Endodermal cell (in vitro differentiated cells): ENCODE measurements at places on chromosomes 2 and 18. TPM values are rescaled to one million over a fixed set of nuclear protein-coding genes. Genes with fewer than 3 reads are reported as not detected.

DNA sequence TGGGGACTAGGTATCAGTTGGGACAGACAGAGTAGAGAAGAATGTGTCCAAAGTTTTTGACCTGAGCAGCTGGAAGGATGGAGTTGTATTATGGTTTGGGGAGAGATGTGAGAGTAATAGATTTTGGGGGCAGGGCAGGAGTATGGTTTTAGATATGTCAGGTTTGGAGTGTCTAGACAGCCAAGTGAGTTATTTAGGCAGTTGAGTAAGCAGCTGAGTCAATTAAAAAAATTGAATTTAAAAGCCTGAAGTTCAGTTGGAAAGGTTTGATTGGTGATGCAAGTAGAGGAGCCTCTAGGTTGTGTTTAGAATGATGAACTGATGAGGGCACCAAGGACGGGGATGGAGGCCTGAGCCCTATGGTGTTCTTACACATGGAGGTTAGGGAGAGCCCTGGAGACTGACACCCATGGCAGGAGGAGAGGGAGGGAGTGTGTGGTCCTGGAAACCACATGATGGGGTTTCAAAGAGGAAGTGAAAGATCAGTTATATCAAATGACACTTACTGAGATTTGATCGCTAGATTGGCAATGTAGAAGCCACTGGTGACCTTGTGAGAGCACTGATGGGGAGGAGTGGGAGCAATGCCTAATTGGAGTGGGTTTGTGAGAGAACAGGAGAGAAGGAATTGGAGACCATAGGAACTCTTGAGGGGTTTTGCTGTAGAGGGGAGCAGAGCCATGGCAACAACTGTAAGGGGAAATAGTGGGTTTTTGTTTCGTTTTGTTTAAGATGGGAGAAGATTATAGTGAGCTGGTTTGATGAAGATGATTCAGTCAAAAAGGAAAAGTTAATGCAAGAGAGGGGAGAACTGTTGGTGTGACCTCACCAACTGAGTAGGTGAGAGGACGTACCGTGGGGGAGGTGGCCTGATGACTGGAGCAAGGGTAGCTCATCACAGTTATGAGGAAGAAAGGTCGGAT lies 10.3 kb downstream of the ITGA6 start:
- no peaks in the 10 kb centered on the region for H3K36me3 ChIP-seq
- H3K4me3 ChIP-seq: no peak overlapping the region
- peaks cover 23% of the 10 kb centered on the region for H3K4me1 ChIP-seq
- DNase-seq: no peak

GRCh38 chr2:165057308-165057707 lies 102.0 kb upstream of the SLC38A11 start:
- H3K4me1 ChIP-seq: no peaks in the 10 kb centered on the region
- no peak overlapping the region for H3K27ac ChIP-seq
- no peaks in the 10 kb centered on the region for H3K27me3 ChIP-seq
- no peaks in the 10 kb centered on the region for H3K36me3 ChIP-seq

- H3K27me3 ChIP-seq: no peaks in the 10 kb centered on the region
- no peaks in the 10 kb centered on the region for H3K36me3 ChIP-seq
- H3K4me1 ChIP-seq: peaks cover 1% of the 10 kb centered on the region
- H3K4me3 ChIP-seq: no peak overlapping the region
- DNase-seq: no peak
Measured at GRCh38 chr18:3114026-3114425, 101.1 kb upstream of the LPIN2 start.

DNA sequence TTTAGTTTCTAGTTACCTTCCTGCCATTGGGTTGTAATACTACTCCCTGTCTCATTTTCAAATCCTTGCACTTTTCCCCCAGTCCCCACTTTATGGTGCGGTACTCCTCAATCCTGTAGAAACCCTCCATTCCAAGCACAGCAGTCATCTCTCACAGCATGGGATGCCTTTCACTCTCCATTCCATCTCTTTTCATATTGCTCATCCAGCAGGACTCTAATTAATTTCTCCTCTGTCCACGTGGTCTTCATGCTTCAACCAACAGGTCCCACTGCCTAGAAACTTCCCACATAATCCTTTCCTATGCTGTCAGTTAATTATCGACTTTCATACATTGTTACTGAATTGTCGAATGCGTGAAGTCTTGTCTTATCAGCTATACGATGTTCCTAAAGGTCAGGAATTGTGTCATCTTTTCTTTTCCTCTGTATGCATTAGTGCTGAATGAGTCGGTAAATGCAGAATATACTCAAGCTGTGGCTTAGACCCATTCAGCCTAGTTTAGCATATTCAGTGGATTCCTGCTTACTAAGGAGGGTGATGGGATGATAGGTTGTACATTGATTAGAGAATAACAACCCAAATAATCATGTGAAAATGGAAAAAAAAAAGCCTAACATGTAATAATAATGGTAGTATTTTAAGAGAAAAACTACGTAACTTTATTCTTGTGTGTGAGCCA lies 89.7 kb downstream of the CRIM1 start:
- peaks cover 91% of the 10 kb centered on the region for H3K36me3 ChIP-seq
- peaks cover 15% of the 10 kb centered on the region for H3K4me1 ChIP-seq

DNA sequence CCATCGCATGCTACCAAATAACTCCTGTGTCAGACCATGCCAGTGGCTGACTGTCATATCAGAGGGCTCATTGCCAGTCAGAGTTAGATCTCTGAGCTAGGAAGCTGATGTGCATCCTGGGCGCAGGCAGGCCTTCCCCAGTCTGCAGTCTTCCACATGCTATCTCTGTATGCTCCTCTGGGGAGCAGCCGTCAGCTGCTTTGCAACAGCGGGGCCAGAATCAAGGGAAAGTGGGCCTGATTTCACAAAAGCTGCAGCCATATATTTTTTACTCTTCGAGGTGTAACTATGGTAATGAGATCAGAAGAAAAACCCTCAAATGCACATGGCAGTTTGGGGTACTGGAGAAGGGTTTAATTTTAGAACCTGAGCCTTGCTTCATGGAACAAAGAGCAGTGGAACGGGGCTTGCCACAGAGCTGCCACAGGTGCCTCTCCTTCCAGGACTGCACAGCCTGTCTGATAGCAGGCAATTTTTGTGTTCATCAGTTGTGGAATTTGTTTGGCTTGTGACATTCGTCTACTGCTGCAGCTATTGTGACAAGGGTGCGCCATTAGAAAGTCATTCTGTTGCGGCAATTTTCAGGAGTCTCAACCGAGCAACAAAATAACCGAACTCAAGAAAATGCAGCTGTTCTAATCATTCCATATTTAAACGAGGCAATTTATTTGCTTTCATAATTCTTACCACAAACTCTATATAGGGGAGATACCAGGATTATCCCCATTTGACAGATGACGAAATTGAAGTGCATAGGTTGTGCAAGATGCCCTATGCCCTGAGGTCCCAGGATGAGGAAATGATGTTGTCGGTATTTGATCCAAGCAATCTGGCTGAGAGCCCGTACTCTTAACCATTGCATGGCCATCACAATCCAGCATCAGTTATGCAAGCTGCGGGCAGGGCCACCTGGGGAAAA lies 109.6 kb upstream of the CYRIA start:
- no peak overlapping the region for H3K4me3 ChIP-seq
- no peaks in the 10 kb centered on the region for H3K36me3 ChIP-seq
- H3K27ac ChIP-seq: no peak overlapping the region
- no peaks in the 10 kb centered on the region for H3K4me1 ChIP-seq

DNA sequence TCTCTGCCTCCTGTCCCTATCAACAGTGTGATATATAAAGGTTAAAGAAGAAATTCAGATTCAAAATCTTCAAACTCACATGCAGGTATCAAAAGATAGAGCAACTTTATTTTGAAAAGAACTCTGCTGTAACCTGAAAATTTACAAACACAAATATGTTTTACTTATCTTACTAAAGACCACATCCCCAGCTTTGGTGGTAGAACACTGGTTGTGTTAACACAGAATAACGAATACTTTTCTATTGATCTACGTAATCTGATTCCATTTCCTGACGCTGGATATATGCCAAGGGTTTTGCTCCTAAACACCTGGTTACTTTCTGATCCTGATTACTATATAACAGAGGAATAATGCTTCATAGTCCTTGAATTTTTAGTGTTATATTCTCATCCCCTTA lies 23.1 kb upstream of the SLC39A10 start:
- no peak overlapping the region for H3K27ac ChIP-seq
- no peaks in the 10 kb centered on the region for H3K36me3 ChIP-seq
- no peak overlapping the region for H3K4me3 ChIP-seq
- DNase-seq: no peak

DNA sequence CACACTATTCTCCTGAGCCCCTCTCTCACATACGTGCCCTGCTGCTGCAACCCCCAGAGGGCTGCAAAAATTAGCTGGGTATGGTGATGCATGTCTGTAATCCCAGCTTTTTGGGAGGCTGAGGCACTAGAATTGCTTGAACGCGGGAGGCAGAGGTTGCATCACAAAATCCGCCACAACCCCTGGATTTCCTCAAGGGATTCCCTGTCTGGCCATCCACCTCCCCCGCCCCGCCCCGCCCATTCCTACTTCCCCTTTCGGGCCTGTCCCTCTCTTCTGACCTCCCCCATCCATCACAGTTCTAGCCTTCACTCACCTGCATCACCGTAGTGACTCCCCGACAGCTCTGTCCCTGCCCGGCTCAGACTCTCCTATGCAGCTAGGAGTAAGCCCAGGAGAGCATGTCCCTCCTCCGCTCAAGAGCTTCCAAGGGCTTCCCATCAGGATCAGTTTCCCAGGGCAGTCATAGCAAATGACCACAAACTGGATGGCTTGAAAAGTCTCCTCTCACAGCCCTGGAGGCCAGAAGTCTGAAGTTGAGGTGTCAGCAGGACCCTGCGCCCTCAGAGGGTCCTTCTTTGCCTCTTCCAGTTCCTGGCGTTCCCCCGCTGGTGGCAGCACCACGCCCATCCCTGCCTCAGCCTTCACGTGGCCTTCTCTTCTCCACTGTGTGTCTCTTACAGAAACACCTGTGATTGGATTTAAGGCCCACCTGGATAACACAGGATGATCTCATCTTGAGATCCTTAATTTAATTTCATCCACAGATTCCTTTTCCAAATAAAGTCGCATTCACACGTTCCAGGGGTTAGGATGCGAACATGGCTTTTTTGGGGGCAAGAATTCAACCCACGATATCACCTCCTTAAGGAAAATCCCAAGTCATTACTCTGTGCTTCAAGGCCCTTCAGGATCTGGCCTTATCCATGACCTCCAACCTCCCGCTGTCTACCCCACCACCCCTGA lies 58.5 kb downstream of the HS1BP3 start:
- DNase-seq: peak; percentile 77
- peaks cover 42% of the 10 kb centered on the region for H3K27me3 ChIP-seq
- no peak overlapping the region for H3K4me3 ChIP-seq
- no peak overlapping the region for H3K27ac ChIP-seq
- H3K36me3 ChIP-seq: no peaks in the 10 kb centered on the region

The KIF1A gene
- total RNA-seq: 61.4 to 88.9 TPM (median 83.1 TPM) in 3 replicates

The RAB10 gene
- total RNA-seq: 102 to 131 TPM (median 115 TPM) in 3 replicates

The DUSP2 gene
- 1.6 and 1.9 TPM in 2 replicates for total RNA-seq

The DIPK1C gene
- total RNA-seq: 0.13 TPM in 1 of 2 replicates, not detected in the other
